Astrocyte of the spinal cord (primary cell): ENCODE measurements at places on chromosomes 16 and 17.

GRCh38 chr16:87464691-87465300 is 28.0 kb downstream of the ZCCHC14 start:
- peak; percentile 91 for DNase-seq

DNA sequence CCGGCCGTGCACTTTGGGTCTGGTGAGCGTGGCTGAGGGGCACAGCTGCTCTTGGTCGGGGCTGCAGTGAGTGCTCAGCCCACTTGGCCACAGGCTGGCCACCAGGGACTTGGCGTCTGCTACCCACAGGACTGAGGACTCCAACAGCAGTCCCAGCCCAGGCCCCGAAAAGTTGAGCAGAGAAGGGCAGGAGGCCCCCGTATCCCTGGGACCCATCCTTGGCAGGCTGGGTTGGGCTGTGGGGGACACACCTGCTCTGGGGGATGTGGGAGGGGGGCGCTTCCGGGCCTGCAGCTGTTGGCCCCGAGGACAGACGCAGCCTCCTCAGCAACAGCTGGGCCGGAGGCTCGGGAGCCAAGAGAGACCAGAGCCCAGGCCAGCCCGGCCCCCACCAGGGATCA is 19.4 kb upstream of the SSTR5 start:
- no peak for DNase-seq

DNA sequence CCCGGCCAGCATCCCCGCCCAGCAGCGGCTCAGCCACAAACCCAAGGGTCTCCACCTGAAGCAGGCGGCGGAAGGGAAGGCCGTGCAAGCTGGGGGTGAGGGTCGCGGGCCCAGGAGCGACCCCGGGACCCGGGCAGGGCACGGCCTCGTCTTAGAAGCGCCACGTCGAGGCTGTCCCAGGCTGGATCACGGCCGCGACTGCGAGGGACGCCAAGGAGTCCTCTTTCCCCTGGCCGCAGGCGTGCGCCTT is 538 bp upstream of the CCNF start:
- no peak for DNase-seq

GRCh38 chr17:51013322-51013721 is 107.3 kb downstream of the SPAG9 start:
- no peak for DNase-seq

DNA sequence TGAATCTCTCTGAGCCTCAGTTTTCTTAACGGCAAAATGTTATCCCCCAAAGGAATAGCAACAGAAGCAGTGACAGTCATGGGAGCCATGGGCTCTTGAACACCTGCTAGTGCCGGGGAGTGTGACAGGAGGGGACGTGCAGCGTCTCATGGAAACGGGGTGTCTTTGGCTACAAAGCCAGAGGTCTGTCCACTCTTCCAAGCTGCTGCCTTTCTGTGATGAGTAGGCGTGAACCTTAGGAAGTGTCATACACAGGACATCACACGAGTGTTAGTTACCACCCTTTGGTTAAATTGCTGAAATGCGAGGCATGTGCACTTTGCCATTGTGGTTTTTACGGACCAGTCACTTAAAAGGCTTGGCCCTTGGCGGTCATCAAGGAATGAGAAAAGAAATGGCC is 93.4 kb downstream of the IRF8 start:
- no peak for DNase-seq

GRCh38 chr17:82737967-82738877 is 2.8 kb downstream of the FN3K start:
- DNase-seq: no peak

GRCh38 chr17:2852729-2853282 is 56.6 kb downstream of the RAP1GAP2 start:
- no peak for DNase-seq

DNA sequence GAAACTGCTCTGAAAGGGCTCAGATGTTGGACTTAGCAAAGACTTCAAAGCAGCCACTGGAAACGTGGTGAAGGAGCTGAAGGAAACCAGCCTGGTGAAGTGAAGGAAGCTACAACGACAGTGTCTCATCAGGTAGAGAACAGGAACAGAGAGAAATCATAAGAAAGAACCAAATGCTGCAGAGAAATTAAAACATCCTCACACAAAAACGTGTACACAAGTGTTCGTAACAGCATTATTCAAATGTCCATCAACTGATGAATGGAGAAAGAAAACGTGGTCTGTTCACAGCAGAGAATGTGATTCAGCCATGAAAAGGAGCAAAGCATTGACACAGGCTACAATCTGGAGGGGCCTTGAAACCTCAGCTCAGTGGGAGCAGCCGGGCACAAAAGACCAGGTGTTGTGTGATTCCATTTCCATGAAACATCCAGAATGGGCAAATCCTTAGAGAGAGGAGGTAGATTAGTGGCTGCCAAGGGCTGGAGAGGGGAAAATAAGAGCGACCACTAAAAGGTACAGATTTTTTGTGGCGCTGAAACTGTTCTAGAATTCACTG is 26.9 kb downstream of the IFT140 start:
- no peak for DNase-seq

GRCh38 chr17:47785538-47786123 is 36.0 kb downstream of the OSBPL7 start:
- peak; percentile 28 for DNase-seq

- DNase-seq: peak; percentile 53
Observed at GRCh38 chr16:86383488-86384262, 126.7 kb upstream of the FOXF1 start.

DNA sequence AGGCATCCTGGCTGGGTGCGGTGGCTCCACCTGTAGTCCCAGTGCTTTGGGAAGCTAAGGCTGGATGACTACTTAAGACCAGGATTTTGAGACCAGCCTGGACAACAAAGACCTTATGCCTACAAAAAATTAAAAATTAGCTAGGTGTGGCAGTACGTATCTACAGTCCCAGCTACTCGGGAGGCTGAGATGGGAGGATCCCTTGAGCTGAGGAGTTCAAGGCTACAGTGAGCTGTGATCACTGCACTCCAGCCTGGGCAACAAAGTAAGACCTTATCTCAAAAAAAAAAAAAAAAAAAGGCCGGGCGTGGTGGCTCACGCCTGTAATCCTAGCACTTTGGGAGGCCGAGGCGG is 6.1 kb downstream of the MVP start:
- no peak for DNase-seq
